ENCODE measurements at places on chromosomes 11 and 22.

- peak; percentile 81 for DNase-seq
These were observed 83.4 kb upstream of the MYO18B start for GRCh38 chr22:25658633-25659032.

- peak; percentile 42 for DNase-seq
These were observed 24.6 kb upstream of the ACER3 start for GRCh38 chr11:76835928-76836612.

GRCh38 chr11:123062892-123063825 lies 1.2 kb upstream of the HSPA8 start:
- peak; percentile 67 for DNase-seq

DNA sequence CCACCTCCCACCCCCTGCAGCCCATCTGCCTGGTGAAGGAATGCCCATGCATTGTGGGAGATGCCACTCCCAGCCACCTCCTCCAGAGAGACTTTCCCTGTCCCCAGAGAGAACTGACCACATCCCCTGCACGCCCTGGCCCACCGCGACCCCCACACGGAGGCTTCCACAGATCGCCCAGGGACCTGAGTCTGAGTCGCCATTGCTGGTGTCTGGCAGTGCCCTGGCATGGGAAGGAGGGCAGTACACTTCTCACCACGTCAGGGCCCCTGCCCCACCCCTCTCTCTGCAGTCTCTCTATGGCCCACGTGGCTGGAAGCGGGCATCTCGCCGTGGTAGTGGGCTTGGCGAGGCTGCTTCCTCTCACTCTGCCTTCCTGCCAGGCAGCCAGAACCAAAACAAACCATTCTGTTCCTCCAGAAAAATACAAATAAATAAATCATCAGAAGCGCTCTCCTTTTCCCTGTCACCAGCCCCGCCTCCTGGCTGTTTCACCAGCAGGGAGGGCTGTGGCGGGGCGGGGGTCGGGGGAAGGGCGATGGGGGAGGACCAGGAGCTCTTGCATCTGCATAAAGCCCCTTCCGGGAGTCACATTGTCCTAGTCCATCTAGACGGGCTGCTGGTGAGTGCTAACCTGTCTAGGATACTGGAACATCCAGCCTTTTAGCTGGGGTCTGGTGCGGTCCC lies 20.9 kb downstream of the SHISAL1 start:
- peak; percentile 84 for DNase-seq

DNA sequence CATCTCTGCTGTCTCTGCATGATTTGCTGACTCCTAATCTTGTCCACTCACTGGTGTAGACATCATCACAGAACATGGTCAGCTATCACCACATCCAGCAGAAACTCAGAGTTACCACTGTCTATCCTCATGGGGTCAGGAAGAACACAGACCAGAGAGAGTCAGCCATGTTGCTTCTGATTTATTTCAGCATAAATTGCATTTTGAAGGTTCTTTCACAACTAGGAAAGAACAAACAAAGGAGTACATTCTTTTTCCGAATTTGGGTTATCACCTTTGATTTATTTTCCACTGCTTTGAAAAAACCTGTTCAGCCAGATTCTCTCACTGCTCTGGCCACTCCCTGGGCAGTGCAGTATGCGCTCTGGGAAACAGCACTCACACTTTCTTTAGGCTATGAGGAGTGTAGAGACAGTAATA lies 172.0 kb upstream of the MTMR2 start:
- DNase-seq = no peak

- DNase-seq = no peak
These were observed 116.2 kb downstream of the NCAM1 start for GRCh38 chr11:113077379-113077778.

GRCh38 chr11:125382314-125382791 lies 113.7 kb downstream of the FEZ1 start:
- DNase-seq = no peak

GRCh38 chr11:68935066-68935465 lies 31.4 kb downstream of the IGHMBP2 start:
- no peak for DNase-seq

GRCh38 chr11:30392221-30392784 lies 69.4 kb downstream of the ARL14EP start:
- DNase-seq = no peak

DNA sequence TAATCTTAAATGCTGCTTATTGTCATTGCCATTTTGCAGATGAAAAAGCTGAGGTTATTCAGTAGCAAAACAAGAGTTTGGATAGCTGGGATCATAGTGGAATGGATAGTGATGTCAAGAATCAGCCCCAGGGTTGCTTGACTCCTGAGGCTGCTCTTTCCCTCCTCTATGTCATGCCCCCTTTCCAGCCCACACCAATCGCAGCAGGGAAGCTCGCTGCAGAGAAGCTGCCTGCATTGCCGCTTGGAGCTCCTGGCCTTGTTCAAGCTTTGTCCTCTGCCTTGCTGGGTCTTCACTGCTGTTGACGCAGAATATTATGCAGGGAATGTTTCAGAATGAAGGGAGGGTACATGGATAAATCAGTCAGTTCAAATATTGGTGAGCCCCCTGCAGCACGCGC lies 128.8 kb upstream of the RASSF10 start:
- DNase-seq = no peak

DNA sequence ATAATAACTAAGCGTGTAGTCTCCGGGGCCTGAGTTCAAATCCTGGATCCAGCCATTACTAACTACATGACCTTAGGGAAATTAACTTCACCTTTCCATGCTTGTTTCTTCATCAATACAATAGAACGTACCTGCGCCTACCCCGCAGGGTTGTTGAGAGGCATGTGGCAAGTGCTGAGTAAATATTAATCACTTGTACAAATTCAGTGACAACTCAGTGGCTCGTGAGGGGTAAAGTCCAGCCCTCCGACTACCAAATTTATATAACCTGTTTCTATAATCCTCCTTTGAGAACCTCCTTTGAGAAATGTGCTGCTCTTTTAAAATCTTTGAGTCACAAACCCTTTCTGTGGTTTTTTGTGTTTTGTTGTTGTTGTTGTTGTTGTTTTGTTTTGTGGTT lies 49.8 kb downstream of the FEZ1 start:
- no peak for DNase-seq

- DNase-seq = no peak
These were observed 18.4 kb downstream of the PARVB start for GRCh38 chr22:44042249-44043218.

- DNase-seq = no peak
These were observed 30.0 kb downstream of the PPP2R1B start for GRCh38 chr11:111736181-111736590.

DNA sequence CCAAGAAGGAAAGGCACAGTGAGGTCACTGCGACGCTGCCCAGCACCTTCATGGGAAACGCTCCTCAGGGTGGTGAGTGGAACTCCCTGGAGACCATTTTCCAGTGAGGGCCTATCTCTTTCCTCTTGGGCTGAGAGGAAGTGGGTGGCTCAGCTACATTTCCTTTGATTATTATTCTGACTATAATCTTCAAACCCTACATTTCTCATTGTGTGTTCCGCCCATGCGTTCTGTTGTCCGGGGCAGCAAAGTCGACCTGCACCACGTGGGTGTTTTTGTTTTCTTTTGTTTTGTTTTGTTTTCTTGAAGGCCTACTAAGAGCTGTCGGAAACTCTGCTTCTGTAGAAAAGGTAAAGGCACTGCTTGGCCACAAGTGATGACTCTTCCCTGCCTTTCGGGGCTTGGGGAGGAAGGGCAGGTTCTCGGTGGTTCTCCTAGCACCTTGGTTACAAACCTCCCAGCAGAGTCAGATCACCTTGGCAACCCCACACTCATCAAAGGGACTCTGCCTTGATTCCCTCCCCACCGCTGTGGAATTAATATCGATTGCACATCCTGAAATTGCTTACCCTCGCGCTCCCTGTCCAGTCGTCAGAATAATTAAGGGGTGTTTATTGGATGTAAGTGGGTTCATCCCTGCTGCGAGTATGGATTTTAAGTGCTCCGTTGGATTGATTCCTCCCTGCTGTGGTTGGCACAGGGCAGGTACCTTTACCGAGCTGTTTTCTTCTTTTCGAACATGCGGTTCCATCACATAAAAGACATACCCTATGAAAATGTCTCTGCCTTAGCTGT lies 7.3 kb downstream of the PARVB start:
- no peak for DNase-seq

GRCh38 chr11:9820260-9820659 lies 156.4 kb downstream of the SWAP70 start:
- DNase-seq = no peak

DNA sequence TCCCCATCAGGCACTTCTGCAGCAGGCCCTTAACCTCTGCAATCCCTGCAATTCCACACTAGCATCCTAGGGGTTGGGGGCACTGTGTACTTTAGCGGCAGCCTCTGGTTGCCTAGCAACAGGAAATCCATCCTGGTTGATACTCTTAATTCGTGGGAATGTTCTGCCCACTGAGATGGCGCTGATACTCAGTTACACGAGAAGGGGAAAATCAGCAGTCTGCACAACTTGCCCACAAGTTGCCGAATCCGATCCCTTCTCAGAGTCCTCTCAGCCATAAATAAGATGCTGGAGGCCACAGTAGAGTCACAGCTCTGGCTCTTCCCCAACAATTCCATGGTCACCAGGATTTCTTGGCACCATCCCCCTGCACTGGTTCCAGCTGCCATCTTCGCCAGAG lies 57.6 kb upstream of the CRYBB3 start:
- peak; percentile 92 for DNase-seq

GRCh38 chr11:69909561-69910518 lies 90.6 kb upstream of the FGF3 start:
- no peak for DNase-seq

DNA sequence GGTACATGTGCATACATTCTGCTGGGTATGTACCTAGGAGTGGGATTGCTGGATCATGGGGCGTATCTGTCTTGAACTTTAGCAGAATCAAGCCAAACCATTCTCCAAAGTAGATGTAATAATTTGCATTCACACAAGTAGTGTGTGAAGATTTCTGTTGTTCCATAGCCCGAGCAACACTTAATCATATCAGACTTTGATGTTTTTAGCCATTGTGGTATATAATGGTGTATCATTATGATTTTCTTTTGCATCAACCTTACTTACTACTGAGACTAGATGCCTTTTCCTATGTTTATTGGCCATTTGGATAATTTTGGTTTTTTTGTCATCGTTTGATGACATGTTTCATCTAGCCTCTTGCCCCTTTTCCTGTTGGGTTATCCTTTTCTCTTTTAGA lies 72.0 kb upstream of the TNRC6B start:
- no peak for DNase-seq

DNA sequence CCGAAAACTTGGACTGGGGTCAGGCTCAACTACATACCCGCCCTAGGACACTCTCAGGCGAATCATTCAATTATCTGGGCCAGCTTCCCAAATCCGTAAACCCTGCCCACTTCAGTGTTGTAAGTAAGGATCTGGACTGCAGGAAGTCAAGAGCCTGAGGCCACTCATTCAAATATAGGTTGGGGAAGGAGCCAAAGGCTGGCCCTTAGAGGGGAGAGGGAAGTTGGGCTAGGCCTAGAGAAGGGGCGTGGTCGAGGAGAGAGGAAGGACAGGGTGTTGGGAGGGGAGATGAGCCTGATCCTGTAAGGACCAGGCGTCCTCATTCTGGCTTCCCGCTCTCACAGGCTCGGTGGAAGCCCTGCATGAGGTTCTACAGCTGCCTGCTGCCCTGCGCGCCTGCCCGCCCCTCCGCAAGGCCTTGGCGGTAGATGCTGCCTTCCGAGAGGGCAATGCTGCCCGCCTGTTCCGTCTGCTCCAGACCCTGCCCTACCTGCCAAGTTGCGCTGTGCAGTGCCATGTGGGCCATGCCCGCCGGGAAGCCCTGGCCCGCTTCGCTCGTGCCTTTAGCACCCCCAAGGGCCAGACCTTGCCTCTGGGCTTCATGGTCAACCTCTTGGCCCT lies 3.0 kb downstream of the SAC3D1 start:
- no peak for DNase-seq

Data from brain (organoid and tissue), 16 donors.